Osteocyte (in vitro differentiated cells): ENCODE measurements at places on chromosomes 6 and 20. TPM values are rescaled to one million over a fixed set of nuclear protein-coding genes. Genes with fewer than 3 reads are reported as not detected.

DNA sequence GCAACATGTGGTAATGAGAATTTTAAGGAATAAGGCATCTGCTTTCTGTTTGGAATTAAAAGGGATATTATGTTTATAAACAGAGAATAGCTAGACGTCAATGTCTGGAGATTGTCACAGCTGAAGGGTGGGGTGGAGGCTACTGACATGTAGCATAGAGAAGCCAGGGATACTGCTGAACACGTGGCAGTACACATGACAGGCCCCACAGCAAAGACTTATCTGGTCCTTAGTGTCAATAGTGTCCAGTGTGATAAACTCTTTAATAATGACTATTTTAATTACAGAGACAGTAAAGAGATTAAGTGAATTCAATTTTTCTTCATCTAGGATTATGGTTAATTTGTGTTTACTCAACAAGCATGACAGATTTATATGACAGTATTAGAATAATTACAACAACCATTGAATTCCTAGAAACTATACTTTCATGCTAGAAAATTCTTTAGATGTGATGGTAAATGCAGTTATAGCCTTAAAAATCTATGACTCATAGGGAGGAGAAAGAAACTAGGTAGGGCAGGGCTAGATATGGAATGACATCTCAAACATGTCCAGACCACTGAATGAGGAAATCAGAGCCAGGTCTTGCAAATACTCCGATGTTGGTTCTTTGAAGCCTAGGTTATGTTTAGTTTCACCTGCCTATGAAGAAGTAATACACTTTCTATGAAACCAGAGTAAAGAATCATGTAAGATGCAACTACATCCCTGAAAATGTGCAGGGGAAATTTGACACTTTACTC, 399.5 kb downstream of the PHF3 start:
- no peak for DNase-seq

GRCh38 chr20:45840700-45841198, 7.2 kb downstream of the SNX21 start:
- no peak for DNase-seq

The RAD21L1 gene
- total RNA-seq, result not detected in 2 replicates

The ARG1 gene
- not detected in 2 replicates for total RNA-seq

GRCh38 chr20:63955281-63955826, 862 bp downstream of the UCKL1 start:
- no peak for DNase-seq

The EEF1A1 gene
- 10,441 and 10,582 TPM in 2 replicates for total RNA-seq

DNA sequence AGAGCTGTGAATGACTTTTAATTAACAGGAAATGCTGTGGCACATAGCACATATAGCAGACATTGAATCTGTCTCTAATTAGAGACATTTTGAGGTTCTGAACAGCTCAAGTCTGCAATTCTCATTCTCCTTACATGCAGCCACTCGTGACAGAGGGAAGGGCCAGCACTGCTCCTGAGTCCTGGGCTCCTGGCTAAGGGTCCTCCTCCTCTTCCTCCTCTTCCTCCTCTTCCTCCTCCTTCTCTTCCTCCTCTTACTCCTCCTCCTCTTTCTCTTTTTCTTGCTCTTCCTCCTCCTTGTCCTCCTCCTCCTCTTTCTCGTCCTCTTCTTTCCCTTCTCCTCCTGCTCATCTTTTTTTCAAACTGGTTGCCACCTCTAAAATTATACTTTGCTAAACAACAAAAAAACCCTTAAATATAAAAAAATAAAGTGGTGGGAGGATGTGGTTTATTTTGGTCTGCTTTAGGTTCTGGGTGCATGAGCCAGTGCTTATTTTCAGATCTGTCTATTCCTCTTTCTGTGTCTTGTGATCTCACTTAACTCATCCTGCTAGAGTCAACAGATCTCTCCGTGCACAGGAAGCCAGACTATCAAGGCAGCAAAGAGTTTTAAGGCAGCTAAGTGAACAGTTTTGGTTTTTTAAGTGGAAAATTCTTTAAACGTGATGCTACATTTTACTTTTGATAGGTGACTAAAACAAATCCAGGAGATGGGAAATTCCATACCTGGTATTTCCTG, 159.3 kb downstream of the CD83 start:
- DNase-seq, result peak; percentile 6

- no peak for DNase-seq
These were observed 778 bp upstream of the LOC128125822 start for GRCh38 chr6:63571361-63572043.

GRCh38 chr6:136990754-136991153, 54.0 kb downstream of the IL20RA start:
- DNase-seq, result no peak

The ZNF391 gene
- total RNA-seq, result 2.4 and 4.0 TPM in 2 replicates

DNA sequence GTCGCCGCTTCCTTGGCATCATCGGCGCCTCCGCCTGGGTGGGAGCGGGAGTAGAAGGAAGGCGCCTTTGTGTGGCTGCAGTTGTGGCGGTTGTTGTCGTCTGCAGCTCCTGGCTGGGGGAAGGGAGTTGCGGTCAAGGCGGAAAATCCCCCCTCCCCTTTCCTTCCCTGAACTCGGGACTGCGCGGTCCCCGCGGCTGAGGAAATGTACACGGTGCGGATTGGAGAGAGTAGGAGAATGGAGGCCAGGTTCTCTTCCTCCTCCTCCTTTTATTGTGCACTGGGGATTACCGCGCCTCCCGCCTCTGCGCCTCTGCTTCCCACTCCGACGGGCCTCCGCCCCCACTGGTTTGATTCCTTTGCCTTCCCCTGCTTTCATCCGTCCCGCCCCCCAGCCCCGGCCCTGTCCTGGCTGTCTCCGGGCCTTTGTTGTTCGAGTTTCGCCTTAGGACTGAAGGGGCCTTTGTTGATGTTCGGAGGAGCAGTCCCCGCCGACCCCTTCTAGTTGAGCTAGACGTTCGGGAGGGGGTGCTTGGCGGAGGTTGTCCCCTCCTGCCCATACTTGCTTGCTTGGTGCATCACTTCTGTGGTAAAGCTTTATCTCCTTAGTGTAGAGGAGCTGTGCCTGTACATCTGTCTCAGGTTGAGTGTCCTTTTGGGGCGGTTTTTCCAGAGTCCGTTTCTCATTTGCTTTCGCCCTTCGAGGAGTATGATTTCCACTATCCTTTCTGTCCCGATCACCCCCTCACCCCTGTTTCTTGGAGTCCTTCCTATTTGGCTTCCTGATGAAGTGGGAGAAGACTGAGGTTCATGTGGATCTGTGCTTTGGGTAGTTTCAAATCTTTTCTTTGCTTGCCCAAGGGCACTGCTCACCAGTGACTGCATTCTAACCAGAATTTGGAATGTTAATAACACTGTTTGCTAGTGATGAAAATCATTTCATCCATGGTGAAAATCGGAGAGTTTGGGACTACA, 764 bp downstream of the ZNF292 start:
- peak; percentile 68 for DNase-seq

The FAM210B gene
- total RNA-seq, result 46.9 and 50.6 TPM in 2 replicates

The C6orf58 gene
- total RNA-seq, result 0.73 TPM in 1 of 2 replicates, not detected in the other

The HLA-DOB gene
- 0.24 and 0.57 TPM in 2 replicates for total RNA-seq

The KIAA0408 gene
- total RNA-seq, result 0.27 TPM in 1 of 2 replicates, not detected in the other

DNA sequence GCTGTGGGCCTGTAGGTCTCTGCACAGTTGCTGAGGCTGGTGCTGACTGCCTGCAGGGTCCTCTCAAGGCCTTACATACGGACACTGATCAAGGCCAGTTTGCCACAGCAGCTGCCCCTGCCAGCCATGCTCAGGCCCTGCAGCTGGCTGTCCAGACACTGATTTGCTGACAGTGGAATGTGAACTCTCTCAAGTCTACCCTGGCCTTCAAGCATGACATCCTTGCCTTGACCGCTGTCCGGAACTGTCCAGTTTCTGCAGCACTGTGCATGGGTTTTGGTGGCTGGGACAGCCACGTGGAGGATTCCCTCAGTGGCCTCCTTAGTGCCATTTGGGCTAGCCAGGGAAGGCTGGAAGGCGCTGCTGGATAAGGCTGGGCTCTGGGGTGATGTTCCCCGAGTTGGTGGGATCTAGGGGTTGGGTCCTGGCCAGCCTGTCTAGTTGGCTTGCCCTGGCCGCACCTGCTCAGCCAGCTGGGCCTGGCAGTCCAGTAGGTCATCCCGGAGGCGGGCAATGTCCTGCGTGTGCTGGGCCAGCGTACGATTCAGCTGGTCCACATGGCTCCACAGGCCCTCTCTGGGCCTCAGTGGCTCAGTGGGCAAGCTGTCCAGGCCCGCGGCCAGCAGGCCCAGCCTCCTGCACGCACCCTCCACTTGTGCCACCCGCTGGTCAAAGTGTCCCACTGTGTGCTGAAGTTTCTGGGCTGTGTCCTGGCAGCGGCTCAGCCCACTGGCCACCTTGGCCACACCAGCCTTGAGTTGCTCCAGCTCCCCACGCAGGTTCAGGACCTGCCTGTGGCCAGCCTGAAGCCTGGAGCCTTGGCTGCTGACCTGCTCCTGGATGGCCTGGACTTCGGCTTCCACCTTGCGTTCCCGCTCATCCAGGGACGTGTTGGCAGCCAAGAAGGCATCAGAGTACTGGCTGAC, 5.5 kb downstream of the EMILIN3 start:
- DNase-seq, result no peak
